Activated T-cell treated with anti-CD3 and anti-CD28 coated beads, Interleukin-2, amount 50 U/mL, for 4 hours (primary cell): ENCODE measurements at places on chromosomes 7 and 10. TPM values are rescaled to one million over a fixed set of nuclear protein-coding genes. Genes with fewer than 3 reads are reported as not detected.
A peak's percentile ranks its signal among the peaks of the same experiment; 100 is the strongest.

Gene PGAM2
- not detected for total RNA-seq

Gene C10orf105
- total RNA-seq, result 0.18 TPM

Gene WDR86
- total RNA-seq, result 0.37 TPM

Gene RNF133
- not detected for total RNA-seq

Gene HECW1
- total RNA-seq, result not detected

Gene PTF1A
- not detected for total RNA-seq

GRCh38 chr7:36635091-36635490, 89.2 kb downstream of the AOAH start:
- DNase-seq, result no peak

DNA sequence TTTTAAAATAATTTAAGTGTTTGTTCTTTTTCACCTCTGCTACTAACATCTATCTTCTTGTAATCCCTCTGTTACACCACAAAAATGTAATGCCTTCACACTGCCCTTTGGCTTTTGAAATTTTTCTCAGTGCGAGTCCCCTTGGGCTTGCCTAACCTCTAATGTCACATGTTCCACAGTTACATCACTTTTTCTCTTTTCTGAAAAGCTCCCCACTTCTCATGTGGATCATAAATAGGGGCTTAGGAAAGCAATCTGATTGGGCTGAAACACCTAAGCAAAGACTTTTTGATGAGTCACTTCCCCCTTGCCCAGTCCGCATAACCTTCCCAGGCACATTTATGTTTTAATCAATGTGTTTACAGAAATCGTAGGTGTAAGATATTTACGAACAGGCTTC, 288.2 kb downstream of the IPMK start:
- DNase-seq, result no peak

DNA sequence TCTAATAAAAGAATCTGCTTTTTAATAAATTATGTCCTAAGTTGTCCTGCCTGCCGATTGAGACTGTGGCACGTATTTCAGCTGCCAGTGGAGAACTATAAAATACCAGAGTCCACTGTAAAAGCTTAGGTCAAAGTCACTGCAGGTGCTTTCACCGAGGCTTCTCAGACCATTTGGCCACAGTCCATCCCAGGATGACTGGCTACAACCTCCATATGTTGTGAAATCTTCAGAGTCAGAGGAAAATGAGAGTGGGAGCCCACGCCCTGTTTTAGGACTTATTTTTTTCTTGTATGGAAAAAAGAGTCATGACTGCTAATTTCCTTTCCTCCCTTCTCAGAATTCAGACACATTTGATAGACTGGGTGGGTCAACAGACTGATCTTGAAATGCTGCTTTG, 182.9 kb downstream of the ANK3 start:
- DNase-seq, result no peak

DNA sequence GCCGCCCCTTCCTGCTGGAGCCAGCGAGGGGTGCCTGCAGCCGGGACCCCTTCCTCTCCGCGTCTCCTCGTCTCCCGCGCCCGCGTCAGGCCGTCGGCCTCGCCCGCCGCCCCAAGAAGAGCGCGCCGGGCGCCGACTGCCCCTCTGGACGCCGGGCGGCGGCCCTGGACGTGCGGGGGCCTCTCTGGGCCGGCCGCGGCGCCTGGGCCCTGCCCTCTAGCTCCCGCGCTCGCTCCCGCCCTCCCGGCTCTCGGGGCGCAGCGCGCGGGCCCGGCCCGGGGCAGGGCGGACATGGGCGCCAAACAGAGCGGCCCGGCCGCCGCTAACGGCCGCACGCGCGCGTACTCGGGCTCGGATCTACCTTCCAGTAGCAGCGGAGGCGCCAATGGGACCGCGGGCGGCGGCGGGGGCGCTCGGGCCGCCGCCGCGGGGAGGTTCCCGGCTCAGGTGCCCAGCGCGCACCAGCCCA, 704 bp downstream of the ZNRF2 start:
- peak; percentile 30 for DNase-seq

GRCh38 chr10:32957341-32958084, 517 bp downstream of the ITGB1 start:
- DNase-seq, result peak; percentile 20

DNA sequence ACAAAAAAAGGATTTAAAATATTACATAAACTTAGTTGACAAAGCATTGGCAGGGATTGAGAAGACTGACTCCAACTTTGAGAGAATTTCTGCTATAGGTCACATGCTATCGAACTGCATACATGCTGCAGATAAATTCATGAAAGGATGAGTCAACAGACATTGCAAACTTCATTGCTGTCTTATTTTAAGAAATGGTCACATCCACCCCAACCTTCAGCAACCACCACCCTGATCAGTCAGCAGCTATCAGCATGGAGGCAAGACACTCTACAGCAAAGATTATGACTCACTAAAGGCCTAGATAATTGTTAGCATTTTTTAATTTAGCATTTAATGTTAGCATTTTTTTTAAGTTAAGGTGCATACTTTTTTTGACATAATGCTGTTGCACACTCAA, 73.6 kb downstream of the AGK start:
- DNase-seq, result no peak

DNA sequence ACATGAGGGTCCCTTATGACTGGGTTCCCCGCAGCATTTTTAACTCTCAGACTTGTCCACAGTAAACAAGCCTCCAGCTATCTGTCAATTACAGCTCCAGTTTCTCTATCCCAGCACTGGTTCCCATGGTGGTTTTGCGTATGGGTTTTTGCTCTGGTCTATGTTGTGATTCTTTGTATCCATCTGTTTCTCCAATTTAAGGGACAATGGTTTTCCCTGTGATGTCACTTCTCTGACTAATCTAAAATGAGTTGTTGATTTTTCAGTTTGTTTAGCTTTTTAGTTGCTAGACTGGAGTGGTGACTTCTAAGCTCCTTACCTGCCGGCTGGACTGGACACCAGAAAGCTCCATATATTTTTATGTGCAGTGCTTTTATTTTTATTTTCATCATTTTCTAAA, 303.7 kb downstream of the INHBA start:
- DNase-seq, result no peak

GRCh38 chr7:157656195-157656769, 319.5 kb downstream of the DNAJB6 start:
- DNase-seq, result no peak

DNA sequence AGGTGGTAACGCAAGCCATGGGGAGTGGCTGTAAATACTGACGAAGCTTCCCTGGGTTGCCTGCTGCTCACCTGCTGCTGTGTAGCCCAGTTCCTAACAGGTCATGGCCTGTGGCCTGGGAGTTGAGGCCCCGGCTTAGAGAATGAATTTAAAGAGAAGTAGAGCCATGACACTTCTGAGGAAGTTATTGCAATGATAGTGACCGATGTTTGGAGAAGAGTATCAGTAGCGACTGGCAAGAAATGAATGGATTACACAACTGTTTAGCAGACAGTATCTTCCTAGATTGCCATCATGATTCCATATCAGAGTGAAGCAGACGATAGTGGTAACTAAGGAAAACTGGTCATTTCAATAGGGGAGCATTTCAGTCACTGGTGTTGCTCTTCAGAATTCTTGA, 249.6 kb downstream of the PLXDC2 start:
- no peak for DNase-seq

- no peak for DNase-seq
These were observed 332.1 kb upstream of the CELF2 start for GRCh38 chr10:10685566-10685965.

DNA sequence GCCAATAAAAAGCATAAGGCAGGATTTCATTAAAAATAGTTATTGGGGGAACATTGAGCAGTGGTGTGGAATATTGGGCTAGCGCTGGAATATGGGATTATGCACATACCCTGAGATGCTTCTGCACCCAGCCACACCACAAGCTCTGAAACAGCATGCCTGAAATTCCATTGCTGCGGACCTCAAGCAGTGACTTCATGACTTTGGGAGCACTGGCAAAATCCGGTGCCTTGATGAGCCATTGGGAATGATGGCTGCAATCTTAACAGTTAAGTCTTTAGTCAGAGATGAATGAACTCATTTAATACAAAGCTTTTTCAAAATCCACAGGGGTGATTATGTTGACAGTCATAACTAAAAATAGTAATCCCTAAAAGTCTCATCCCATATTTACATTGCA, 274.7 kb upstream of the MTPN start:
- DNase-seq, result no peak

DNA sequence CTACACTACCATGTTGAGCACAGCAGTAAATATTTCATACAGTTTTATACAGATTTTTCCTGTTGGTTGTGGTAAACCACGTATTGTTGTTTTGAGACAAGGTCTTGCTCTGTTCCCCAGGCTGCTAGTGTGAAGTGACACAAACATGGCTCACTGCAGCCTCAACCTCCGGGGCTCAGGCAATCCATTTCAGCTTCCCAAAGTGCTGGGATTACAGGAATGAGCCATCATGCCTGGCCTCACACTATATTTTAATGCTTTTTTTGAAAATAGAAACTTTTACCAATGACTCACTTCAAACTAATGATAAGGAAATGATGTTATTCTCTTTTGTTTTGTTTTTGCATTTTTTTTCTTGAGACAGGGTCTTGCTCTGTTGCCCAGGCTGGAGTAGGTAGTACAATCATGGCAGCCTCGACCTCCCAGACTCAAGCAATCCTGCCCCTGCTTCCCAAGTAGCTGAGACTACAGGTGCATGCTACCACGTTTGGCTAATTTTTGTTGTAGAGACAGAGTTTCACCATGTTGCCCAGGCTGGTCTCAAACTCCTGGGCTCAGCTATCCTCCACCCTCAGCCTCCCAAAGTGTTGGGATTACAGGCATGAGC, 210.6 kb downstream of the TPST1 start:
- no peak for DNase-seq

GRCh38 chr10:73906524-73907447, 4.1 kb upstream of the PLAU start:
- DNase-seq, result no peak

DNA sequence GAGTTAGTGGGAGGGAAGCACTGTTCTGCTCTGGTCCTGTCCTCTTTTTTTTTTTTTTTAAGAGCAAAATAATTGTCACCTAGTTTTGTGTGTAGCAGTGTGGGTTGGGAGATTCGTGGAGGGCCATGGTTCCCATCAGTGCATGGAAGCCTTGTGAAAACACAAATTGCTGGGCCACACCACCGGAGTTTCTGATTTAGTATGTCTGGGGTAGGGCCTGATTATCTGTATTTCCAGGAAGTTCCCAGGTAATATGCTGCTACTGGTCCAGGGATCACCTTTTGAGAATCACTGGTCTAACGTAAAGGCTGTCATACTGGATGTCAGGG, 191.3 kb downstream of the GATA3 start:
- no peak for DNase-seq

- DNase-seq, result no peak
These were observed 28.3 kb downstream of the CDK13 start for GRCh38 chr7:39978230-39978934.

DNA sequence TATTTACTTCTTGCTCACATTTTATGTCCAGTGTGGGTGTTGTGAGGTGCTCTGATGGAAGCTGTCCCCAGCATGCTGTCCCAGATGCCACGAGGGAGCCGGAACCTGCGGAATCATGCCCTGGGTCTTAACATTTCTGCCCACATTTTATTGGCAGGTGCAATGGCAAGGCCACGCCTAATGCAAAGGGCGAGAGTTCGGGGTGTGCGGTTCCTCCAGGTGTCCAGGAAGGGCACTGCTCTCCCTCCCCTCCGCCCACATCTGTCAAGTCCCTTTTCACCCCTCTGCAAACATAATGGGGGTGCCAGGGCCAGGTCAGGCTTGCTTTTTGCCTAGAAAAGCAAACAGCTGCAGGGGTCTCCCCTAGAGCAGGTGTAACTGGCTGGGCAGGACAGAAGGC, 16.4 kb downstream of the PDAP1 start:
- no peak for DNase-seq

GRCh38 chr10:84225427-84226173, at the start of gene LRIT2:
Gene LRIT2, minus strand, starts transcription at chr10:84225544. Its CDS starts 24 bp downstream, at chr10:84225520.
- DNase-seq, result no peak

GRCh38 chr10:93993414-93993781, 333 bp upstream of the PLCE1 start:
- no peak for DNase-seq

DNA sequence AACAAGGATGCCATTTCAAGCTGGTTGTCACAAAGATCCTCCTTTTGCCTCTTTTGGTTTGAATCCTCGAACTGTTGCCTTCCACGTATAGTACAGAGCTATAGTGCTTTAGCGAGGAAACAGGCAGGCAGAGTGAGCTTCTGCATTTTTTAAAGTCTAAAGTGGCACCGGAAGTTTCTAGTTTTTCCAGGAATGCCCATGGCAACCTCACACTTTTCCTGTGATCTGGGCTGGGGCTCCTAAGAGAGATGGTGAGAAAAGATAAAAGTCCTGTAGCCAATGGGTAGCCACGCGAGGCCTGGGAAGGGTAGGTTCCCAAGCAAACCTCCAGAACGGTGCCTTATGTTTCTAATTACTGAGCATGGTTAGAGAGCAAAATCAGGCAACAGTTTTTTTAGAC, 76.7 kb downstream of the CALD1 start:
- DNase-seq, result no peak

DNA sequence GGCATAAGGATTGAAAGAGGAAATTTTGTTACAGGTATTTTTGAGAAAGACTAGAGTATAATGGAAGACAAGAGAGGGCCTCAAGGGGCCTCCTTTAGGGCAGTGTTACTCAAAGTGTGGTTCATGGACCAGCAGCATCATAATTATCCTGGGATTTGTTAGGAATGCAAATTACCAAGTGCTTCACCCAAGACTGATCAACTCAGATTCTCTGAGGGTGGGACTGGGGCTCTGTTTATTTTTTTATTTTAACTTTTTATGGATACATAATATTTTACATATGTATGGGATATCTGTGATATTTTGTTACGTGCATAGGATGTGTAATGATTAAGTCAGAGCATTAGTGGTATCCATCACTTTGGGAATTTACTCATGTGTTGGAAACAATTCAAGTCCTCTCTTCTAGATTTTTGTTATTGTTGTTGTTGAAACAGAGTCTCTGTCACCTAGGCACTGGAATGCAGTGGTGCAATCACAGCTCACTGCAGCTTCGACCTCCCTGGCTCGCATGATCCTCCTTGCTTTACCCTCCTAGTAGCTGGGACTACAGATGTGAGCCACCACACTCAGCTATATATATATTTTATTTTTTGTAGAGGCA, 2.2 kb upstream of the KCTD7 start:
- DNase-seq, result no peak

GRCh38 chr10:11292576-11293302, 275.1 kb downstream of the CELF2 start:
- DNase-seq, result no peak

GRCh38 chr7:47581804-47582763, at the start of gene TNS3:
Gene TNS3, minus strand, starts transcription at chr7:47582111. Its CDS starts 142,475 bp downstream, at chr7:47439636.
- DNase-seq, result no peak

GRCh38 chr7:1787241-1787640, 117.2 kb downstream of the ELFN1 start:
- DNase-seq, result no peak

DNA sequence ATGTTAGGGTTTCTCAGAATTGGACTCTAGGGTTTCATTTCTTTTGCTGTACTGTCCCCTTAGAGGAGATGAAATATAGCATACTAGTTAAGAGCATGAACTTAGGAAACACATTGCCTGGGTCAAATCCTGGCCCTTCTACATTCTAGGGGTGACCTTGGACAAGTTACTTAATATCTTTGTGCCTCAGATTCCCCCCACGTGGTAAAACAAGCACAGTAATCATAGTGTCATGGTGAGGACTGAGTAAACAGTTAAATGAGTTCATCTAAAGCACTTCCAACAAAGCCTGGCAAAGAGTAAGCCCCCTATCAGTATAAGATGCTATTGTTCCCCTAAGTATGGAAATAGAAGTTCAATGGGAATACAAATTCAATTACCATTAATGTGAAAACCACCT, 5.1 kb downstream of the DPY19L1 start:
- no peak for DNase-seq

GRCh38 chr7:110881721-110882120, 209.2 kb upstream of the LRRN3 start:
- DNase-seq, result no peak
